ENCODE measurements at places on chromosomes 7 and 10. TPM values are rescaled to one million over a fixed set of nuclear protein-coding genes. Genes with fewer than 3 reads are reported as not detected.

- H3K36me3 ChIP-seq: no peaks in the 10 kb centered on the region
- H3K4me1 ChIP-seq: peaks cover 12% of the 10 kb centered on the region
- no peak overlapping the region for H3K27ac ChIP-seq
- no peak for DNase-seq
- H3K27me3 ChIP-seq: no peaks in the 10 kb centered on the region
Measured at GRCh38 chr7:158694650-158695049, 10.0 kb downstream of the NCAPG2 start.

DNA sequence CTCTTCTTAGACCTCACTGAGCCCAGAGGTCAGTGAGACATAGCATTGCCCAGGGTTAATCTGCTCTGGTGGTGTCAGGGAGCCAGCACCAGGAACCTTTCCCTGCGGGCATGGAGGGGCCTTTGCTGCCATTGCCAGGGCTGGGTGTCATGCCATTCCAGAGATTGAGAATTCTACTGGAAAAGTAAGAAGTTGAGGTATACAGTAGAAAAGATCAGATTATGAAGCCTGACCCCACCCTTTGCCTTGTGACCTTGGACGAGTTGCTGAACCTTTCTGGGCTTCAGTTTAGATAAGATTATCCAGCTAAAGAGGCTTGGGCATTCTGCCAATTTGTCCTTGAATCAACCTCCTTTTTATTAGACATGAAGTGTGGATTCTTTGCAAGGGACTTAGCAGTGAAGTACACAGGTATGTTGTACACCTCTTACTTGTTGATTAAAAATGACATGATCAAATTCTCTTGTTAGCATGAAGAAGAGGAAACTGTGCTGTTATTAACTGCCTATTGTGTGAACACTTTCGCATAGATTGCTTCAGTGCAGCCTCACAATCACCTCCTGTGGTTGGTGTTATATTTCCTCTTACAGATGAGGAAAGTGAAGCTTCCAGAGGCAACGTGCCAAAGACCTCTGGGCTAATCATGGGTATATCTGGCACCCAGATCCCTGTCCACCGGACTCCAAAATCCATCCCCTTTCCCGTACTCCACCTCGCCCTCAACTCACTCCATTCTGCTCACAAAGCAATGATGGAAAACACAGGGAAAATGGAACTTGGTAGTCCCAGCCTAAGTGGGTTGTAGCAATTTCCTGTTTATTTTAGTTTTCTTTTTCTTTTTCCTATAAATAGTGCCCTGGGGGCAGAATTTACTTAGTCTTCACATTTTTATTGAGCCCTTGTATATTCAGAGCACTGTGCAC, 151.3 kb downstream of the CAMK1D start:
- H3K4me1 ChIP-seq: peaks cover 14% of the 10 kb centered on the region
- H3K4me3 ChIP-seq: no peak overlapping the region
- peak; percentile 36 for DNase-seq
- H3K27me3 ChIP-seq: peaks cover 7% of the 10 kb centered on the region
- H3K27ac ChIP-seq: no peak overlapping the region

- no peak for DNase-seq
- no peak overlapping the region for H3K4me3 ChIP-seq
- no peaks in the 10 kb centered on the region for H3K36me3 ChIP-seq
- no peak overlapping the region for H3K27ac ChIP-seq
- no peaks in the 10 kb centered on the region for H3K4me1 ChIP-seq
Measured at GRCh38 chr10:8444630-8445029, 390.1 kb downstream of the GATA3 start.

GRCh38 chr10:57535306-57535705, 732.4 kb downstream of the IPMK start:
- no peaks in the 10 kb centered on the region for H3K36me3 ChIP-seq
- H3K27me3 ChIP-seq: no peaks in the 10 kb centered on the region
- H3K27ac ChIP-seq: no peak overlapping the region
- no peak for DNase-seq

DNA sequence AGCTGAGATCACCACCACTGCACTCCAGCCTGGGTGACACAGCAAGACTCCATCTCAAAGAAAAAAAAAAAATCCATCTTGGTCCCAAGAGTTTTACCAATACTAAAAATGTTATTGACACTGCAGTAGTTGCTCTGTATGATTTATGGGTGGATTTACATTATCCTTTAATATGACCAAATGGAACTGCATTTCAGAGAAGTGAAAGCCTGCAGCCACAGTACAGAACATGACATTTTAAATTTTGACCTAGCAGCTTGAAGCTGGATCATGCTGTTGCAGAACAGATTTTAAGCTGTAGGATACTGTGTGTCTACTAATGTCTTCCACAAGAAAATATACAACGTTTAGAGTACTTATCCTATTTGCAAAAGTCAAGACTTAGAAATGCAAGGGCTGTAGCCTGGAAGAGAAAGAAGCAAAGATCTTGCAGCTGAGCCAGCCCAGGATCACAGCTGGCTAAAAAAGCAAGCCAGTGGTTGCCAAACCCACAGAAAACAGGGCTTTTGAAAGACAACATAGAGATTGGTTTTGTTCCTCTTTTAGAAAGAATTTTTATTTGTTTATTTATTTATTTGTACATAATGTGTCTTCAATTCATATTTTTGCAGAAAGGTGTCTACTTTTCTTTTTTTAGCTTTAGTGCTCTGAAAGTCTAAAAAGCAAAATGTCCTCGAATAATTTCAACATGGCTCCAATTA, 55.2 kb upstream of the WNT16 start:
- no peaks in the 10 kb centered on the region for H3K27me3 ChIP-seq
- no peaks in the 10 kb centered on the region for H3K36me3 ChIP-seq
- no peak for DNase-seq
- no peak overlapping the region for H3K4me3 ChIP-seq
- H3K27ac ChIP-seq: no peak overlapping the region
- H3K4me1 ChIP-seq: peaks cover 15% of the 10 kb centered on the region

DNA sequence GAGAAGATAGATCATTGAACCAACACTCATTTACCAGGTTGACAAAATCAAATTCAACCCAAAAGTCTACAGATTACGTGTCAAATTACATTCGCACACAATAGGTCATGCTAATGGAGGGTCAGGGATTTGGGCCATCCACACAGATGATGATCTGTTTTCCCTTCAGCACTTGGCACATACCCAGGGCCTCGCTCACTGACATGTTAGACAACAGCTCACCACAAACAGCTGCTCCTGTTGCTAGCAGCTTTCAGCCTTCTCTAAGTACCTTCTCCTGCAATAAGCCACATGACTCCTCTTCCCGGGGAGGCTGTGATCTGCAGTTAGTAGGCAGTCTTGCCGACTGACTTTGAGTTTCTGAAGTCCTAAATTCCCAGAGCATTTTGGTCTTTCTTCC, 18.4 kb downstream of the NKX2-3 start:
- no peaks in the 10 kb centered on the region for H3K4me1 ChIP-seq
- no peak overlapping the region for H3K27ac ChIP-seq
- H3K4me3 ChIP-seq: no peak overlapping the region
- H3K27me3 ChIP-seq: peaks cover 71% of the 10 kb centered on the region
- DNase-seq: no peak
- no peaks in the 10 kb centered on the region for H3K36me3 ChIP-seq

DNA sequence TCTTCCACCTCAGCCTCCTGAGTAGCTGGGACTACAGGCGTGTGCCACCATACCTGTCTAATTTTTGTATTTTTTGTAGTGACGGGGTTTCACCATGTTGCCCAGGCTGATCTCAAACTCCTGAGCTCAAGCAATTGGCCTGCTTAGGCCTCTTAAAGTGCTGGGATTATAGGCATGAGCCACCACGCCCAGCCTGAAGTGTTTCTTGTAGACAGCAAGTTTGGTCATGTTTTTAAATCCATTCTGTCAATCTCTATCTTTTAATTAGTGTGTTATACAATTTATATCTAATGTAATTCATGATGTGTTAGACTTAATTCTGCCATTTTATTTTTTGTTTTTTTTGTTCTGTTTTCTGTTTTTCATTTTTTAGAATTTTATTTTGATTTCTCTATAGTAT, 17.2 kb upstream of the MXI1 start:
- peaks cover 55% of the 10 kb centered on the region for H3K27me3 ChIP-seq
- no peak overlapping the region for H3K4me3 ChIP-seq
- no peaks in the 10 kb centered on the region for H3K4me1 ChIP-seq

DNA sequence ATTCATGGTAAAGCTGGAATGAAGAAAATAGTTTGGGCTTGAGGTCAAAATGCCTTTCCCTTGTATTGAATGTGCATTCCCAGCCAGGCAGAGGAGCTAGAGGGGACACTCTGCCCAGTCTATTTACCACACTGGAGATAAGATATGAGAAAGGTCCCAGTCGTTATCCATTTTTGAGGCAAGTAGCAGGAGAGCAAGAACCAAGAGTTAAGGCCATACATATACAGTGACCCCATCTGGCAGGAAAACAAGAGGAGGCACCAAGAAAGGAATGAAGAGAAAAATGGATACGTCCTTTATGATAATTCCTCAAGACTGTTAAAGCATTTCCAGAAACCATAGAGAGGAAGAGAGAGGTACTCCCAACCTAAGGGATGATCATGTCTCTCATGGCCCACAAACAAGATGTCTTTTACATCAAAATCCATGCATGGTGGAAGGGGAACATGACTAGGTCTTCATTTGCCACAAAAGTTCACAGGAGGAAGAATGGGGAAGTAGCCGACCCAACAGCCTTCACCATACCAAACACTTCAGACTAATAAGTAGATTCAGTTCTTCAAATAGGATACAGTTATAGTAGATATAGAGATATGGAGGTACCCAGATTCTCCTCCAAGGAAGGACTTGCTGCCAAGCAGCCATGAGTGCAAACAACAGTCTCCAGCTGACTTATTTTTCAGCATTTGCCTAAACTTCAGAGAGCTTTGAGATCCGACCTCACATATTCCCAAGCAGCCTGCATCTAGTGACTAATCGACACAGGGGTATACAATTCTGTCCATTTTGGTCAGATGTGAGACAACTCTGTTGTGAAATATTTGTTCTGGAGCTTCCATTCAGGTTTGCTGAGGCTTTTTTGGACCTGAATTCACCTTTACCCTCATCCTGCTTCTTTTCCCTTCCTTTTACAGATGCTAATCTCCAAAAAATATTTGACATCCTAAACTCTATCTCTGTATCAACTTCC, 61.1 kb upstream of the CCDC71L start:
- H3K27me3 ChIP-seq: no peaks in the 10 kb centered on the region
- H3K36me3 ChIP-seq: no peaks in the 10 kb centered on the region
- H3K4me3 ChIP-seq: no peak overlapping the region
- peaks cover 6% of the 10 kb centered on the region for H3K4me1 ChIP-seq
- no peak for DNase-seq
- H3K27ac ChIP-seq: no peak overlapping the region

DNA sequence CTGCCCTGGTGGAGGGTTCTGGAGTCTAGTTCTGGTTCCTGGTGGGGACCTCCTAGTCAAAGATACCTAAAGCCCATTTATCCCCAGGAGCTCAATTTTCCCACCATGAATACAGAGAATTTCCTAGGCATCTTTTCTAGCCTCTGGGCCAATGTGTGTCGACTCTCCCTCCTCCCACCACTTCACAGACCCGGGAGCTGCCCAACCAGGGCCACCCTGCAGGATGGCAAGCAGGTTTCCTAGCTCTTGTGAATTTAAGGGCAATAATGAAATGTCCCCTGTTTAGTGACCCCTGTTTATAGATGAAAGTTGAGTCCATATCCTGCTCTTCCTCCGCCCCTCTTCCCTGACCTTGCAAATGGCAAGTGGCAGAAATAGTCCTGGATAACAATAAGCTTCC, 9.4 kb downstream of the DLX5 start:
- peaks cover 2% of the 10 kb centered on the region for H3K36me3 ChIP-seq
- H3K27me3 ChIP-seq: peaks cover 94% of the 10 kb centered on the region
- H3K4me1 ChIP-seq: peaks cover 27% of the 10 kb centered on the region
- no peak for DNase-seq
- H3K4me3 ChIP-seq: no peak overlapping the region
- no peak overlapping the region for H3K27ac ChIP-seq

DNA sequence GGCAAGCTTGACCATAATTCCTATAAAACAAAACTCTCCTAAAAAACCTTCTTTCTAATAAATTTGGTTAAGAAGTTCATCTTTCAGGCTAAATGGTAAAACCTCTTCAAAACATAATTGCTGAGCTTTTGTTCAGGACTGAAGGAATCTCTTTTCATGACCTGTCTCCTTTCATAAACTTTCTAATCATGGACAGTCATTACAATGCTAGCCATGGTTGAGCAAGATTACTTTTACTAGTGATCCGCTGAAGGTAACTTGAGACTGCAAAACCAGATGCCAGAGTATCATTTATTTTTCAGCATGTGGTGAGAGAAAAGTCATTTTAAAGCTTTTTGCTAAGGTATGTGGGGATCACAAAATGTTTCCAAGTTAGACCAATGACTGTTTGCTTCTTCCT, 186.4 kb upstream of the RHOBTB1 start:
- no peak overlapping the region for H3K27ac ChIP-seq
- no peaks in the 10 kb centered on the region for H3K36me3 ChIP-seq
- peaks cover 5% of the 10 kb centered on the region for H3K27me3 ChIP-seq
- DNase-seq: no peak
- no peak overlapping the region for H3K4me3 ChIP-seq

GRCh38 chr7:95723583-95724180, 48.7 kb upstream of the DYNC1I1 start:
- H3K27ac ChIP-seq: no peak overlapping the region
- DNase-seq: no peak
- no peaks in the 10 kb centered on the region for H3K36me3 ChIP-seq
- peaks cover 3% of the 10 kb centered on the region for H3K4me1 ChIP-seq
- H3K4me3 ChIP-seq: no peak overlapping the region

GRCh38 chr7:128349466-128349825, 5.7 kb upstream of the RBM28 start:
- H3K27ac ChIP-seq: no peak overlapping the region
- no peaks in the 10 kb centered on the region for H3K36me3 ChIP-seq
- no peaks in the 10 kb centered on the region for H3K4me1 ChIP-seq
- DNase-seq: peak; percentile 48
- no peak overlapping the region for H3K4me3 ChIP-seq

GRCh38 chr7:129773328-129773731, 161.8 kb downstream of the NRF1 start:
- H3K27ac ChIP-seq: no peak overlapping the region
- H3K27me3 ChIP-seq: peaks cover 16% of the 10 kb centered on the region
- H3K36me3 ChIP-seq: no peaks in the 10 kb centered on the region
- no peak for DNase-seq
- no peaks in the 10 kb centered on the region for H3K4me1 ChIP-seq

DNA sequence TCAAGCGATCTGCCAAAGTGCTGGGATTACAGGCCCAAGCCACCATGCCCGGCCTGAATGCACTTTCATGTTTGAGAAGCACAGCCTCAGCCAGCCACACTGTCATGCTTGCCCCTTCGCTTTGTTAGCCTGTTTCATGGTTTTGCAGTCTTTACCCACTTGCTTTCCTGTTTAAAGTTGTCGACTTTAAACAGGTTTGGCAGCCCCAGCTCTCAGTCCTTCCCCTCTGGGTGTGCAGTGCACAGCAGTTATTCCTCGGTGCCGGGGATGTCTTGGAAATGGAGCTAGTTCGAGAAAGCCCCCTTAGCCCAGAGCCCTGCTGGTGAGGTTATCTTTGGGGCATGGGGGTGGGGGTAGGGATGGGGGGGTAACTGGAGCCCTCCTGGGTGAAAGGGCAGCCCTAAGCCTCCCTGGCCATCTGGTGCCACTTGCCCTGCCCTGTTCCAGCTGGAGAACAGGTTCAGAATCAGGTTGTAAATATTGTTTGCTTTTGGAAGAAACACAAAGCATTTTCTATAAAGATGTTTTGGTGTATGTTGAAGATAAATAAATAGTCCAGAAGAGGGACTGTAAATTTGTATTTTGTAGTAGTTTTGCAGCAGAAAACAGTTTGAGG, 14.8 kb downstream of the TSPAN14 start:
- H3K4me1 ChIP-seq: peaks cover 61% of the 10 kb centered on the region
- no peak overlapping the region for H3K4me3 ChIP-seq
- H3K36me3 ChIP-seq: peaks cover 6% of the 10 kb centered on the region
- no peaks in the 10 kb centered on the region for H3K27me3 ChIP-seq
- no peak for DNase-seq
- no peak overlapping the region for H3K27ac ChIP-seq

Gene SUN3
- total RNA-seq: not detected

Gene VWC2
- not detected for total RNA-seq

Gene FGL2
- total RNA-seq: 0.16 TPM

Gene BHLHA15
- not detected for total RNA-seq

Gene UTF1
- not detected for total RNA-seq

Gene PTPN20
- total RNA-seq: not detected

Measured in osteocyte (in vitro differentiated cells).